ENCODE measurements at places on chromosomes 7 and 10. TPM values are rescaled to one million over a fixed set of nuclear protein-coding genes. Genes with fewer than 3 reads are reported as not detected.

The SEMA3A gene
- total RNA-seq: 5.8 TPM

The GIMAP7 gene
- not detected for total RNA-seq

The ITPRID1 gene
- total RNA-seq: not detected

The GRID2IP gene
- total RNA-seq: not detected

The HOGA1 gene
- total RNA-seq: 1.7 TPM

The ABCC2 gene
- 138 TPM for total RNA-seq

The CCDC136 gene
- 2.2 TPM for total RNA-seq

The GATAD1 gene
- total RNA-seq: 20.7 TPM

The CACUL1 gene
- total RNA-seq: 10.3 TPM

The AEBP1 gene
- total RNA-seq: not detected

The HSPA14 gene
- 45.1 TPM for total RNA-seq

The HHEX gene
- total RNA-seq: 13.3 TPM

All from A549 treated with GW870086 at 1 μM for 4 hours (cell line).